ENCODE measurements at places on chromosomes 16 and 17.

GRCh38 chr17:21283482-21284318, 811 bp upstream of the MAP2K3 start:
- no peak for DNase-seq

DNA sequence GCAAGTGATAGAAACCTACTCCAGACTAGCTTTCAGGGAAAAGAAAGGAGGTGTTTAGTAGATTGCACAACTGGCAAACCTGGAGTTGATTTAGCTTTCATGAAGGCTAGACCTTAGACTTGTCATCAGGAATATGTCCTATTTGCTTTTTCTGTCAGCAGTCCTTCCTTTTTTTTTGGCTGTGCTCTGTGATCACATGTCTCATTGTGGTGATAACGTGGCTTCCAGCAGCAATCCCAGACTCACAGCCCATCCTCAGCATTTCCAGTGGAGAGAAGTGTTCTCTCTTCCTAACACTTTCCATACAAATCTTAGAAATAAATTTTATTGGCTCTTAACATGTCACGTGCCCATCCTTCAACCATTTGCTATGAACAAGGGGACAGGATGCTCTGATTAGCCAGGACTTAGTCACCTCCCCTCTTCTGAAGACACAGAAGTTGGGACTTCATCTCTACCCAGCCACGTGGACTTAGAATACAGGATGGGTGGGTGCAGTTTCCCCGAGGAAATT, 74.7 kb downstream of the CDH13 start:
- DNase-seq, result no peak

GRCh38 chr17:81152288-81152828, 12.9 kb upstream of the PVALEF start:
- no peak for DNase-seq

DNA sequence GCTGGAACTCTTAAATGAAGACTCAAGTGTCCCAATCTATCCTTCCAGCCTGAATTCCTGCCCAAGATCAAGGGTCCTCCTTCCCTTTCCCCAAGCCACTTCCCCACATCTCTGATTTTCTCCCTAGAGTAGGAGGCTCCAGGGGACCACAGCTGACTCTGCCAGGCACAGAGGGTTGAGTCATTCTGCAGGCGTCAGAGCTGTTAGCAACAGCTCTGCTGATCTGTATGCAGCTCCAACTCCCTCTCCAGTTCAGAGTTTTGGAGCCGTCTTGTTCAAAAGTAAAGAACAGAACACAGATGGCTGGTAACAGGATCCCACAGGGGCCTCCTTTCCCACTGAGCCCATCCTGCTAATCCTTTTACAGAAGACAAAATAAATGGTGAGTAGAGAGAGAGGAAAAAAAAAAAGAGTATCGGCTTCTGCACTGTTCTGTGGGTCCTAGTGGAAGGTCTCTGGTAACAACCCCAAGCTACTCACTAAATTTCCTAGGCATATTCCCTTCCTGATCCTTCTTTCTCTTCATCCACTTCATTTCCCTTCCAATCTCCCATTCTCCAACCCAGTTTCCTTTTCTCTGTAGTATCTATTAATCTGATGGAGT, 13.4 kb upstream of the TAOK1 start:
- DNase-seq, result no peak

- no peak for DNase-seq
Observed at GRCh38 chr16:11004351-11004750, 60.0 kb downstream of the CLEC16A start.

DNA sequence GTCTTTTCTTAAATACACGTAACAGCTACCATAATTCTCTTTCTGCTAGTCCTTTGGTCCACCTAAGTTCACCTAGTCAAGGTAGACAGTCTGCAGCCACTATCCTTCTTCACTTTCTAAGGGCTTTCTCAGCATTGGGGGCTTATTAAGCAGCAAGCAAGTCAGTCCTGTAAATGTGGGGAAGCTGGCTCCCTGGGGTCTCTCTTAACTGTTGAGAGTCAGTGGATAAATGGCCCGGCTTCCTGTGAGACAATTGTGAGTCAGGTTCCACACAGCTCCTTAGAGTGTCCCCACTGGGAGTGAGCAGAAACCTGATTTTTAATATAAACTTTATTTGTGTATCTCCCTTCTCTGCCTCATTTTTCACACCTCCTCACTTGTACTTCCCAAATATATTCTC, 132.1 kb downstream of the CDH13 start:
- DNase-seq, result no peak
